ENCODE measurements at places on chromosomes 2 and 18.

- DNase-seq = no peak
These were observed 492 bp downstream of the CHRNA1 start for GRCh38 chr2:174763780-174764179.

GRCh38 chr2:201964631-201965206 lies 68.9 kb upstream of the FZD7 start:
- DNase-seq = no peak

DNA sequence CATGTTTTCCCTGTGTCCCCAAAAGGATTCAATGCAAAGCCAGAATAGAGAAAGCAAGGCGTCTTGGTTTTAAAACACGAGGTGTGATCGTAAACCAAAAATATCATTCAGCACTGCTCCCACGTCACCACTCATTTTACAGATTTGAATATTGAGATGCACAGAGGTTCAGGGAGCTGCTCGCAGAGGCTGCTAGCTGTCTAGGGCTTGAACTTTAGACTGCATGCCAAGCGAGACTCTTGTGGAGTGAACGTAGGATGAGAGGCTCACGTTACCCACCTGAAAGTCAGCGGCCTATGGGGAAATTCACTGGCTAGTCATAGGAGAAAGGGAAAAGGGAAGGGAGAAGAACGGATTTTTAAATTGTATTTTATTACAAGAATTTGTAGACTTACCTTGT lies 130.1 kb downstream of the MBP start:
- no peak for DNase-seq

DNA sequence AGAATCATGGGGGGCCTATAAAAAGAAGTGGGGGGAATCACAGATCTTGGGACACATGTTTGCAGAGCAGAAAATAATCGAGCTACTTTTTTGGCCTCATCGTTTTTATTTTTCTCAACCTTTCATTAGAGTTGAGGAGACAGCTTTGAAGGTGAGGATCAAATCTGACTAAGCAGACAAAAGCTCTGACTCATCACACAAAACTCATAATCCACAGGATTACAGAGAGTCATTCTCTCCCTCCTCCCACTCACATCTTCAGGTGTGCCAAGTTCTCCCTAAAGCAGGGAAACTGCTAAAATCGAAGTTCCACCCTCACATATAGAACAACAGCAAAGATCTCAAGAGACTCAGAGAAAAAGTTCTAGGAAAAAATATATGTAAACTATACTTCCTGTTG lies 15.6 kb downstream of the BAZ2B start:
- no peak for DNase-seq

DNA sequence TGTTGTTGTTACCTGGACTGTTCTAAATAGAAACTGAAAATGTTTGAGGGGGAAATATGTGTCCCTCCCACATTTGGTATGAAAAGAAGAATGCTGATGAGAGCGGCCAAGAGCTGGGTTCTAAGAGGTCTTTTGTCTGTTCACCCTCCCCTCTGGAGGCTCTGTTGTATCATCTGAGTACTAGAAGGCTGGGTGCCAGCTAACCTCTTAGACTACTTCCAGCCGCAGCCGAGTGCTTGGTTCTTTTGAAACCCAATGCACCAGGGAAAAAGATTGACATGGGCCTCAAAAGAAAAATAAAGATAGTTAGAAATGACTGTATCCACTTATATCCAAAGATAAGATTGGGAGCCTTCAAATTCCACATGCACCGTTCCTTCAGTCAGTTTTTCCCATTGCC lies 255.9 kb downstream of the TXNL1 start:
- no peak for DNase-seq

DNA sequence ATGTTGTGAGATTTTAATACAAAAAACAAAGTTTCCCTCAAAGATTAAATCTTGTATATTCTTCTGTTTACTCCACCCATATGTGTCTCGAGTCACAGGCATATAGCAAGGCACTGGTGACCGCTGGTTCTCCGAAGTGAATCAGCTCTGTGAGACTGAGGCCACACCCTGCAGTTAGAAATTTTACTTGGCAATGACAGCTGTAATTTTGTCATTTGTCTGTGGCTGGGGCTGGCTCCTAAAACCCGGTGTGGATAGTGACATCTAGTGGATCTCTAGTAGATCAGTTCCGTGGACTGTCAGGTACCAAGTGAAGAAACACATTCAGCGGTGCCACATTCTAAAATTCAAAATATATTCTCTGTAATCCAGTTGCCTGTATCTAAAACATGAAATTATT lies 278.0 kb downstream of the NEDD4L start:
- no peak for DNase-seq

- no peak for DNase-seq
These were observed 268.4 kb downstream of the METTL4 start for GRCh38 chr18:2302628-2303516.

DNA sequence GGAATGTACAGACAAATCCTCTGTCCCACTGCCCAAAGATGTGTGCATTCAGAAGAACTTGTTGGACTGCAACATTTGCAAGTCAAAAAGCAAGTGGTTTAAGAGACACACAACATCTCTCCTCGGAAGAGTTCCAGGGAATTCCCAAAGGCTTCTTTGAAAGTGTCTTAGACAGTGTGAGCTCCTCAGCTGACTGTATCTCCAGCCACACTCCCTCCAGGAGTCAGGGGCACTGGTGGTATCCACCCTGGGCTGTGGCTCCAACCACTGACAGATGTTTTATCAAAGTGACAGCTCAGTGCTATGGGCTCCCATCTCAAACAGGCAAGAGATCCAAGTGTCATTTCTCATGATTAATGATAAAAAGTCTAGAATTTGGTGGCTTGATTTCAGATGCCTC lies 48.5 kb downstream of the ALK start:
- no peak for DNase-seq
